ENCODE measurements at places on chromosomes 5 and 9.

DNA sequence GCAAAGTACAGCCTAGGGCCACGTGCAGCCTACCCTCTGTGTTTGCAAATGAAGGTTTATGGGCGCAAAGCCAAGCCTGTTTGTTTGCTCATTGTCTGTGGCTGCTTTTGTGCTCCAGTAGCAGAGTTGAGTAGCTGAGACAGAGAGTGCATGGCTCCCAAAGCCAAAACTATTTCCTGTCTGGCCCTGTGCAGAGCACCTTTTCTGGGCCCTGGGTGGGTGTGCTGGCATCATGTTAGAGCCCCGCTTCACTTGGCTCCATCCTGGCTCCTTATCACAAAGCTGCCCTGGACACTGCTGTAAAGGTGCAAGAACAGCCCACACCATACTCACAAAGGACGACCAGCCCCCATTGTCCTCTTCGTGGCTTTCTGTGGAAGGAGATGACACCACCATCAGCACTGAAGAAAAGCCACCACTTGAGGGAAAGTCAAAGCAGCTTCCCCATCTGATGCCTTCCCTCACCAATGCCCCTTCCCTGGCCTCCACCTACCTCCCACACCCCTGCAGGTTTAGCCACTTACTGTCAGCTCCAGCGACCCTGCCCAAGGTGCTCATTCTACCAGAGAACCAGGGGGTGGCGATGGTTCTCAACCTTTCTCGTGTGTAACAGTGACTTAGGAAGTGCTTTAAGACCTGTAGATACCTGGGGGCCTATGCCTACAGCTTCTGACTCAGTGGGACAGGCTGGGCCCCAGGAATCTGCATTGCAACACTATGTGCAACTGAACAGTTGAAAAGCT, 23.4 kb downstream of the LCP2 start:
- peak; percentile 60 for DNase-seq

GRCh38 chr9:28092981-28093936, 520.0 kb upstream of the C9orf72 start:
- DNase-seq: no peak

DNA sequence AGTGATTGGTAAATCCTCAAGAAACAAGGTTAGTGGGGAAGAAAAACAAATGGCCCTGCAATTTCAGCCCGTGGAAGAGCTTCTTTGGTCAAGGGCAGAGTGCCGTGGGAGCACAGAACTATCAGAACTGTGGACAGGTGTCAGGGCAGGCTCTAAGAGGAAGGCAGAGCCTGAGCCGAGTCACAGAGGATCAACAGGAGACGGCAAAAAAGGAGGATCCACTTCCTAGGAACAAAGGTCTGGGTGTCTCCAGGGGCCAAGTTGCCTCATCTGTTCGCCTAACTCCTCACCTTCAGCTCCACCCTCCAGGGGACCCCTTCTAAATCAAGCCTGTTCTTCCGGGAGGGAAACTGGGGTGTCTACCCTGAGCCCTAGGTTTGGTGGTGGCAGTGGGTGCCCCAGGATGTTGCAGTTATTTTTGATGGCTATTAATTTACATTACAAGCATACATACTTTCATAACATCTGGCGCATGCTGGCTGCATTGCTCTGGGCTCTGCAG, 88.0 kb downstream of the FEM1C start:
- no peak for DNase-seq

GRCh38 chr5:24167806-24168205, 477.0 kb downstream of the CDH10 start:
- no peak for DNase-seq

DNA sequence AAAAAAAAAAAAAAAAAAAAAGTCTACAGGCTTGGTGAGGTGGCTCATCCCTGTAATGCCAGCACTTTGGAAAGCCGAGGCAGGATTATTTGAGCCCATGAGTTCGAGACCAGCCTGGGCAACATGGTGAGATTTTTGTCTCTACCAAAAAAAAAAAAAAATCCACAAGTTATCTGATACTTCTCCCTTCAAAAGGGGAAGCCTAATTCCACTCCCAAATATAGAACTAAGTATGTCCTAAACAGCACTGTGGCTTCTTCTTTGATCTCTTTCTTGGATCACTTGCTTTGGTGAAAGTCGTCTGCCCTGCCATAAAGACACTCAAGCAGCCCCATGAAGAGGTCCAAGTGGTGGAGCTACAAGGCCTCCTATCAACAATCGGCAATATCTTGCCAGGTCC, 18.8 kb upstream of the STING1 start:
- no peak for DNase-seq

DNA sequence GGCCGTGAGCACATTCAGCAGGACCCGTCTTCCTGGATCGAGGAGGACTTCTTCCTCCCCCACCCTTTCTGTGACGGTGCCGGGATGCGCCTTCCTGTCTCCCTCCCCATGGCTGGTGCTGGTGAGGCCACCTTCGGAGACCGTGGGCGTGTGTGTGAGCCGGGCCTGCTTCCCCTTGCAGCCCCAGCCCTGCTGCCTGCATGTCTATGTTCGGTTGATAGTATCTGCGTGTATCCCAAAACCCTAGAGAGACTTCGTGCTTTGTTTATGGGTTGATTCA, 12.8 kb downstream of the CEP72 start:
- no peak for DNase-seq

- DNase-seq: no peak
Measured at GRCh38 chr9:318646-319045, 104.0 kb downstream of the DOCK8 start.

- no peak for DNase-seq
Measured at GRCh38 chr5:55915783-55916182, 64.6 kb downstream of the IL31RA start.

- no peak for DNase-seq
Measured at GRCh38 chr9:77454663-77455062, 193.5 kb downstream of the GNA14 start.

GRCh38 chr9:124218987-124219461, 38.7 kb upstream of the NEK6 start:
- no peak for DNase-seq

DNA sequence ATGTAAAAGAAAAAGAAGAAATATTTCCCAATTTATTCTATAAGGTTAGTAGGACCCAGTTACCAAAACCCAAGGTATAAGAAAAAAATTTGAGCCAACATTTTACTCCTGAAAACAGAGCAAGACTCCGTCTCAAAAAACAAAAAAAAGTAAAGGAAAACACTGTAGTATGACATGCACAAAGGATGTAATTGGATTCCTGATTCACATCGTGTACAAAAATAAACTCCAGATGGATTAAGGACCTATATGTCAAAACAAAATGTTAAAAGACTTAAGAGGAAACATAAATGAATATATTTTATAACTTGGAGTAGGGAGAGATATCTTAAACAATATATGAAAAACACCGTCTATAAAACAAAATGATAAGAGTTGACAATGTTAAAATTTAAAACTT, 13.8 kb downstream of the PHYKPL start:
- DNase-seq: no peak

DNA sequence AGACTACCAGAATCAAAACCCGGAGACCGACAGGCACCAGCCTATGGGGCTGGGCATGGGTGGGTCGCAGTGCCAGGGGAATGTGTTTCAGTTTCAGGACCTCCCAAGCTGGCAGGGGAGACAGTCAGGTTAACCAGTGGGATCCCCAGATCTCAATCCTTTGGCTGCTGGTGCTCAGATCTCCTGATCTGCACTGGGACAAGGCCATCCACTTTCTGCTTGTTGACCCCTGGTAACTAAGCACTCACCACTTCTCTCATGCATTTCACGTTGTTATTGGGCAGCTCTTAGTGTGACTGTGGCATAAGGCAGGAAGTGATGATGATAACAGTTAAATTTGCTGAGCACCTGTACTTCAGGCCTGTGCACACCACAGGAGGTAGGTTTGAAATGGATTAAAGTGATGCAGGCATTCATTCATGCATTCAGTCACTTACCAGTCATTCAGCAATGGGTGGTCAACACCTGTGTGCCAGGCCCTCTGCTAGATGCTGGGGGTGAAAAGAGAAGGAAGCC, 42.1 kb upstream of the STXBP1 start:
- peak; percentile 40 for DNase-seq

- DNase-seq: no peak
Measured at GRCh38 chr9:123058834-123059233, 25.4 kb downstream of the GPR21 start.

- DNase-seq: no peak
Measured at GRCh38 chr5:145553177-145553576, 282.0 kb downstream of the PRELID2 start.

DNA sequence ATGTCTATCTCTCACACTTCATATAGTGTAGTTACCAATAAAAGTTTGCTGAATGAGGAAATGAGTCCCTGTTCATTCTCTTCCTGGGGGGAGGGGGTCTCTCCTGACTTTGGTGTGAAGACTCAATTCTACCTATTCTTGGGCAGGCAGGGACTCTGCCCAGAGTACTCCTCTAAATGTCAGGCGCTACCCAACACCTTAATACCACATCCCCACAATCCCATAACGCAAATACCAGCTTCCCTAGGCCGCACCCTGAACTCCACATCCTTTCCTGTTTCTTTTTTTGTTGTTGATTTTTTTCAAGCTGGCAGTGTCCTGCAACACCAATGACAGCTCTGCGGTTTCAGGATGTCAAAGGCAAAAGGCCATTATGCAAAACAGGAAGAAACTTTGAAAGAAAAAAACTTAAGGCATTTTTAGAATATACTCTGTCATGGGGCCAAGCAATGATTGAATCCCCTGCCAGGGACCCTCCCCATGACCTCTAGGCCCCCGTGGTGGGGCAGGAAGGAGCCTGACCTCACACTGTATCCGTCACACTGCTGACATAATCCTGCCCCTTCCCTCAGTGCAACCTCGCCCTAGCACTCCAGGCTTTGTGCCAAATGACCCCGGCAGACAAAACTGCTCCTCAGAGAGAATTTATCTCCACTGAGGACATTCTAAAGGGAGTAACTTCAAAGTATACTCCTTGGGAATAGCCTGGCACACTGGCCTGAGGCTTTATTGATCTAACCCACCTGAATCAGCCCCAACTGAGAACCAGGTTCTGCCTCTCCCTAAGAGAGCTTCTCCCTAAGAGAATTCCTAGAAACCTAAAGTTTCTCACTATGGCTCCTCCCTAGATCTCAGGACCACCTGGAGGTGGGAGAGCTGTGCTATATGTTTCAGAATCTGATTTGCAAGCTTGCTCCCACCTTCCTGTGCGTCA, 8.0 kb downstream of the B4GALT1 start:
- DNase-seq: peak; percentile 76

- no peak for DNase-seq
Measured at GRCh38 chr9:523444-523843, 308.8 kb downstream of the DOCK8 start.

- DNase-seq: no peak
Measured at GRCh38 chr5:127572930-127573329, 55.5 kb downstream of the PRRC1 start.

DNA sequence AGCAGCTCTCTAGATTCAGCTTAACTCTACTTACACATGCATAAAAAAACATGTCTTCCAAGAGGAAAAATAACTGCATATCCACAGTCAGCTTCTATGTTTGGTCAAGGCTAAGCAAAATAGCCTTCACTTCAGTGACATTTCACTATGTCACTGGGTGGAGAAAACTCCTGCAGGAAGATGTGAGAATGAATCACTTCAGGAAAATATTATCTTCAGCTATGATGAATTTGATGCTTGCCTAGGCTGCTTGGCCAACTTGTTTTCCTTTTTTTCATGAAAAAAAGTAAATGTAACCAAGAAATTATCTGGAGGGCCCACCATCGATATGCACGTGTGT, 143.0 kb upstream of the ZNF608 start:
- DNase-seq: no peak

DNA sequence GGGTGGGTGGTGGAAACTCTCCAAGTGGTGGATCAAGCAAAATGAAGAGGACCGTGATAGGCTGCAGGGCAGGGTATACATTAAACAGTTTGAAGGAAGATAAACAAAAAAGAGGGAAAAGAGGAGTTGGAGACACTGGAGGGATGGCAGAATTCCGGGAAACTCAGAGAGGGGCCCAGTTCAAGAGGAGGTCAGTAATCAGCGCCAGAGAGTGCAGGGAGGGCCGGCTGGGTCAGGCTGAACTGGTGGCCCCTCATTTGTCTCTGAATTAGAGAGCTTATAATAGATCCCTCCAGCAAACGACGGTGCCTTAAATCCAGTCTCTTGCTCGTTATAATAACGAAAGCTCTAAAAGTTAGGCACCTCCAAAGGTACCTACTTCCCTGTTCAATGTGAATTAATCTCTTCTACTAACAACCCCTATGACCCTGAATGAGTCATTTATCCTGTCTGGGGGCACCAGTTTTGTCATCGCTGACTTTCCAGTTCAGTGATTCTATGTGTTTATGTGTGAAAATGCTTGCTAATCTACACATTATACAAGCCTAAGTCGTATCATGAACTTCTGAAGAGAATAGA, 2.4 kb upstream of the ZSWIM6 start:
- no peak for DNase-seq

- no peak for DNase-seq
Measured at GRCh38 chr5:88364991-88365390, 96.3 kb upstream of the TMEM161B start.

DNA sequence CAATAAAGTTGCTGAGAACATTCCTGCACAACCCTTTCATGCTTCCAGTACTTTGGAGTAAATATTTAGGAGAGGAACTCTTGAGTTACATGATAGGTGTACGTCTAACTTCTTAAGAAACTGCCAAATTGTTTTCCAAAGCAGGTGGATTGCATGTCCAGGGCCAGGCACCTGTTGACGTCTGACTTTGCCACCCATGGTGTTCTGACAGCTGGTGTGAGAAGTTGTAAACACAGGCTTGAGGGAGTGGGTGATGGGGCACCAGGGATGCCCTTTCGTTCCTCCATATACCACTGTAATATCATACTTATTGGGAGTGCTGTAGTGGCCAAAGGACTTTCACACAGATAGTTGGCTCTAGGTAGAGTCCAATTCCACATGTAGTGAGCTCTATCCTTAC, 352.1 kb downstream of the GADD45G start:
- DNase-seq: no peak

All from central memory CD4-positive, alpha-beta T cell (primary cell).